AML-193 (cell line): ENCODE measurements at places on chromosomes 6 and 20.

DNA sequence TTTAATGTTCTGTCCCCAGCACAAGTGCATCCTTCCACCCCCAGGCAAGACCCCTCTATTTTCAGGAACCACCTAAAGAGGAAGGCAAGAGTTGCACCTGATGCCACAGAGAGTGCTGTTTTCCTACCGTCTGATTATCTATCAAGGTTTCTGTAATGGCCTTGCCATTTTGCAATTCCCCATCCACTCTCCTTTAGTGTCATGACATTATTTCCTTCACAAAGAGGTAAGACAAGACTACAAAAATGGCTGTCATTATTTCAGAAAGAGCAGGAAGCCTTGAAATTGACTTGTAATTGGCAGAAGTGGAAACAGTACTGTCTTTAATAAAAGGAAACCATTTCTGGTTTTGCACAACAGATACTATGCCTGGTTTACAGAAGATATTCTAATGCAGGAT is 426.7 kb downstream of the PTPRT start:
- DNase-seq: no peak

GRCh38 chr6:43862925-43863324 is 92.9 kb downstream of the VEGFA start:
- DNase-seq: no peak

- no peak for DNase-seq
Measured at GRCh38 chr6:134531611-134532010, 213.7 kb upstream of the SGK1 start.

DNA sequence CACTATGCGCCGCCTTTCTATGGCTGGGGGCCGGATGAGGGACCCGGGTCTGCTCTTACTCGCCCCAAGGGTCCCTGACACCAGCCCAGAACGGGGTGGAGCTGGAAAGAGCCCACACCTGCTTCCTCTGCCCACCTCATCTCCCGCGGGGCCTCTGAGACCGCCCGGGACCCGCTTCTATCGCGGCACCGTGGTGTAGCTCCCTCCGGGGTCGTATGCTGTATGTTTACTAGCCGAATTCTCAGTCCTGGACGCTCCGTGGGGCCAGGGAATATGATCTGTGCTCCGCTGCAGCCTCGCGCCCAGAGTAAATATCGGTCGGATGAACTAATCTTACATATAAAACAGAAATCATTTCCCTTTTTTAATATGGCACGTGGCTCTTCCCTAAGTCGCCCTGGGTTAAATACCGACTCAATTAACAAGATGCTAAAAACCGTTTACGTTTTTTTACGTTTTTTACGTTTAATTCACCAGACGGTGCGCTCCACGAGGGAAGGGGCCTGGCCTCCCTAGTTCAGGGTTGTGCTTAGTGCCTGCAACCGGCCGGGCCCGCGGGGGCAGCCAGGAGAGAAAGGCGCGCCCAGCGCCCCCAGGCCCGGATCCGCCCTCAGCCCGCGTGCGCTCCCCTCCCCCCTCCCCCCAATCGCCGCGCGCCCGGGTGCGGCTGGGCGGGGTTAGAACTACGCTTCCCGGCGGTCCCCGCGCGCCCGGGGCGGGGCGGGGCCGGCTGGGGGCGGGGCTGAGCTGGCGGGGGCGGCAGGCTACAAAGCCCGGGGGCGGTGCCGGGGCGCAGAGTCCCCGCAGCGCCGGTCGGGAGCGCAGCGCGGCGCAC is at the start of gene RBM38:
TSS of gene RBM38 (plus strand) at position 793 of the 835 bp plus-strand sequence. CDS start 186 bp downstream, outside the sequence.
- peak; percentile 27 for DNase-seq

DNA sequence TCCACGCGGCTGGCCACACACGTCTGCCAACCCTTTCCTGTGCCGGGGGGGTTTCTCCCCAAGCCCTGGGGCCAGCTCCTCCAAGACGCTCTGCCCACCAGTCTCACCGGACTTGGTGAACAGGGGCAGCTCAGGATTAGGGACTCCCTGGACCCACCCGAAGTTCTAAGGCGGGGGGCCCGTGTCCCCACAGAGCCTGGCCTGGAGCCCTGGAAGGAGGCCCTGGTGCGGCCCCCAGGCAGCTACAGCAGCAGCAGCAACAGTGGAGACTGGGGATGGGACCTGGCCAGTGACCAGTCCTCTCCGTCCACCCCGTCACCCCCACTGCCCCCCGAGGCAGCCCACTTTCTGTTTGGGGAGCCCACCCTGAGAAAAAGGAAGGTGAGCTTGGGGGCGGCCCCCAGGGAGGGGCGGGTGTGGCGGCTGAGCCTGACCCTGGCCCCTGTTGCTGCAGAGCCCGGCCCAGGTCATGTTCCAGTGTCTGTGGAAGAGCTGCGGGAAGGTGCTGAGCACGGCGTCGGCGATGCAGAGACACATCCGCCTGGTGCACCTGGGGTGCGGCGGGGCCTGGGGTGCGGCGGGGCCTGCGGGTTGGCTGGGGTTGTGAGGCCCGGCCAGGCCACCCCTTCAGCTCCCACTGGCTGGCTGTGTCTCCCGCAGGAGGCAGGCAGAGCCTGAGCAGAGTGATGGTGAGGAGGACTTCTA is 2.3 kb downstream of the SLC2A4RG start:
- DNase-seq: no peak

GRCh38 chr6:125886914-125887313 is 69.7 kb upstream of the HINT3 start:
- DNase-seq: no peak

GRCh38 chr6:142833054-142833453 is 111.9 kb downstream of the HIVEP2 start:
- no peak for DNase-seq

GRCh38 chr20:59074456-59074855 is 31.9 kb upstream of the PRELID3B start:
- DNase-seq: no peak

GRCh38 chr20:54151075-54151439 is 22.7 kb downstream of the CYP24A1 start:
- no peak for DNase-seq

GRCh38 chr6:36679043-36679833 is 724 bp downstream of the CDKN1A start:
- DNase-seq: no peak
